ENCODE measurements at places on chromosomes 7 and 10. TPM values are rescaled to one million over a fixed set of nuclear protein-coding genes. Genes with fewer than 3 reads are reported as not detected.

GRCh38 chr7:43291789-43292188 is 179.3 kb downstream of the HECW1 start:
- DNase-seq = no peak

- DNase-seq = no peak
These were observed 34.2 kb downstream of the FIGNL1 start for GRCh38 chr7:50415844-50416364.

GRCh38 chr7:72924386-72924732 is 536 bp upstream of the POM121 start:
- DNase-seq = no peak

- DNase-seq = no peak
These were observed 11.3 kb upstream of the LCOR start for GRCh38 chr10:96820765-96821164.

TMEM273 gene
- total RNA-seq = 28.0 TPM

- no peak for DNase-seq
These were observed 45.2 kb upstream of the AKR1E2 start for GRCh38 chr10:4780782-4781181.

DNA sequence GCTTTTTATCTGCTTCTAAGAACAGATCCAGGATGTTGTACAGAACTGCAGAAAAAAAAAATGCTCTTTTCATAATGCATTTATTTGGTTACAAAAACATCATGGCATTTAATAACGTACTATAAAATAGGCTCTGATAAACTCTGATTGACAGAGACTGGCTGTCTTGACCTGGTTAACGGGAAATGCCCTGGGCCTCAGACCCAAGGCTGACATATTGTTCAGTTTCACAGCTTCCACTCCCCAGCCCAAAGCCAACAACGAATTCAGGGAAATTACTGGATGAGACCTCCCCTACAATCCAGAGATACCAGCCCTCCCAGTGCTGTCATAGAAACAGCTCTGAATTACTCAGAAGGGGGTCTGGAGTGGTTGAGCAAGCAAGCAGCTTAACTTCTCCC is 260.1 kb downstream of the CREB5 start:
- DNase-seq = no peak

AKR1D1 gene
- not detected for total RNA-seq

Measured in activated CD4-positive, alpha-beta T cell treated with anti-CD3 and anti-CD28 coated beads for 36 hours (primary cell).